ENCODE measurements at places on chromosomes 11 and 22.

DNA sequence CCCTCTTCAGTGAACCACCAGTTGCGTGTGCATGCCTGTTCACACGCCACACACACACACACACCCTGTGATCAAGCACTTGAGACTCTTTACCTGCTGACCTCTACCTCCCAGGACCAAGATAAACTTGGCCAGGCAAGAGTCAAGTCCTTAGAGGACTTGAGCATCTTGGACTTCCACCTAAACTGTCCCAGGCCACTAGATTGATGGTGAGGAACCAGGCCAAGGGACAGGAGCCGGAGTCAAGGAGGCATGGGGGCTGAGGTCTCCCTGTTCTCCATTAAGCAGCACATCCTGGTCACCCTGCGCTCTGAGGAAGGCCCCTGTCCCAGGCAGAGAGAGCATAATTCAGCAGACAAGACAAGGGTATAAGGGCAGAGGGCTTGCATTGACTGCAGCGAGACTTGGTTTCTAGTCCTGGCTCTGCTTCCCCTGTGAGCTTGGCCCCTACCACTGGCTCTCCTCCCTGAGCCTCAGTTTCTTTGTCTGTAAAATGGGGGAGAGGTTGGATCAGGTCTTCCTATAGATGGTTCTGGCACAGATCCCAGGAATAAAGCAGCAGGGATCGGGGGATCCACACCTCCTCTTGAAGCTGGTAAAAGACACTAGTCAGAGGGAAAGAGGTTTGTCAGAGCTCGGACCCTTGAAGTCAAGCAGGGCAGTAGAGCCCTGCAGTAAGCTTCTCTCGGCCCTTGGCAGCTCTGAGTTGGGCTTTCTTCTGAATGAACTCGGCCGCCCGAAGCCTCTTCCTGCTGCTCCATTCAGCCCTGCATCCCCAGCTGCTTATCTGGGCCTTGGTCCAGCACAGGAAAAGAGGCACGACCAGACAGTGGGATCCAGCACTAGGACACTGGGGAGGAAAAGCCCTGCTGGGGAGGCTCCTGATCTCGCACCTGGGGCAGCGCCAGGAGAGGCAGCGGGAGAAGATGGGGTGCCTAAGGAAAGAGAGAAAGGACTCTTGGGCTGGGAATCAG lies 2.0 kb downstream of the CREB3L1 start:
- no peak for DNase-seq

- DNase-seq: peak; percentile 53
Measured at GRCh38 chr11:86688398-86689179, 16.2 kb upstream of the ME3 start.

DNA sequence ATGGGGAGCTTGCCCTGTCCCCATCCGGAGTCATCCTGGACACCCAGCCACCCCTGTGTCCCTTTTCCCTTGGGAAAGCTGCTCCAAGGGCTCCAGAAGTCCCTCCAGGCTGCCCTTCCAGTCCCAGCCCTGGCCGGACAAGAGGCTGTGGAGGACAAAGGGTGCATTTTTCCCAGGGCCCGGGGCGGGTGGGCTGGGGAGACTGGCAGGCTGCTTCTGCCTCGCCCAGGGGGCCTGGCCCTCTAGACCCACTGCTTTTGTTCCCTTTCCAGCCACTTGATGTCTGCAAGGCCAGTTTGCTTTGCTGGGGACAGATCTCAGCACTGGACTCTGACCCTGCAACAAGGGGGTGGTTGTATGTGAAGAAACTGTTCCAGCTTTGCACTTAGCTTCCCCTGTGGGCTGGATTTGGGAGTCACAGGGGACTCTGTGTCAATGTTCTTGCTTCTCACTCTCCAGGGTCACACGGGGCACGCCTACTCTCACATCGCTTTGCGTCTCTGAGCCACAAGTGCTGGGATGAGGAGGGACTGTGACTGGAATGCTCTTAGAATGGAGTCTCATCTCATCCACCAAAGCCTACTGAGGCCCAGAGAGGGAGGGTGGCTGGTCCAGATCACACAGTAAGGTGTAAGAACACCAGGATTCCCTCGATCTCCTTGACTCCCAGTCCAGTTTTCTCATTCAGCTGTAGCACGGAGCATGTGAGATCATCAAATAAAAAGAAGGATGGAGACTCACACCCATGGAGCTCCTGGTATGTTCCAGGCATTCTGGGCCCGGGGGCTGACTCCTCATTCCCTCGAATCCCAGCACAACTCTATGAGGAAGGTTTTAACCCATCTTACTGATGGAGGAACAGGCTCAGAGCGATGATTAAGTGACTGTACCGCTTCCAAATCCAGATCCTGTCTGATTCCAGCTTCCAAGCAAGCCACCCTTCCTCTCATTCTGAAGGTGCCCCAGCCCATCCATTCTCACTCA lies 59.9 kb downstream of the FBXO7 start:
- DNase-seq: peak; percentile 19

DNA sequence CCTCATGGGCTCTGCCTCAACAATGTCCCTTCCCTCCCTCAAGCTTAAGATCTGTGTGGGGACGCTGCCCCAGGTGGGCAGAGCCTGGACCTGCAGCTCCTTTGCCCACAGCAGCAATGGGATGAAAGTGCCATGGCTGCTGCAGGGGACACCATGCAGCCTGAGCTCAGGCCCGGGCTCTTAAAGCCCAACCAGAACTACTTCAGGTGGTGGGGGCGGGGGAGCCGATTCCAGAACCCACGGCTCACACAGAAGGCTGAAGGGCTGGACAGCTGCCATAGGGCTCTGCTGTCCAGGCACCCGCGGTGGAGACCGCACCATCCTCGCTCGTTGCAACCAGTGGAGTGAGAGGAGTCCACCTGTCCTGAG lies 12.5 kb downstream of the CHID1 start:
- DNase-seq: peak; percentile 52

GRCh38 chr11:25094085-25094802 lies 597.4 kb downstream of the LUZP2 start:
- no peak for DNase-seq

DNA sequence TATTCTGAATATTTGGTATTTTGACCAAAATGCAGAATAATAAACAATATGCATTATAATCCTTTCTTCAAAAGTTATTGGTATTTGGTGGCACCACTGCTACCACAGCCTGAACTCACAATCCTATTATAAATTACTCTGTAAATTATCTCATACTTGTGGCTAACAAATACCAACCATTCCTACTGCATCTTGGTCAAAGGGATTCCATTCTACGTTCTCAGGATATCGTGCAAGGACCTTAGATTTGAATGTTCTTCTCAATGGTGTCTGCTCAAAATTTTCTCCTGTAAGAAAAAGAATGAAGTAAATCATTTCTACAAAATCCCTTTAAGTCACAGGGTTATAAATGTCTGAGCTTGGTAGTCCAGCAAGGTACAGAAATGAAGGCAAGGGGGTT lies 58.7 kb downstream of the DENND5A start:
- DNase-seq: no peak
